ENCODE measurements at places on chromosomes 11 and 22.

GRCh38 chr11:18071098-18071705 lies 25.1 kb upstream of the TPH1 start:
- DNase-seq = no peak

- DNase-seq = no peak
Observed at GRCh38 chr22:42412744-42413333, 19.4 kb downstream of the NFAM1 start.

- no peak for DNase-seq
Observed at GRCh38 chr11:68010090-68011041, at the start of gene ALDH3B1. Gene ALDH3B1 (plus strand): TSS chr11:68010327. CDS start chr11:68015298, 4,971 bp downstream.

GRCh38 chr11:133819746-133820315 lies 25.5 kb downstream of the SPATA19 start:
- no peak for DNase-seq

GRCh38 chr11:14342906-14343305 lies 16.1 kb downstream of the RRAS2 start:
- DNase-seq = no peak

- no peak for DNase-seq
Observed at GRCh38 chr11:69355346-69355940, 61.5 kb downstream of the MYEOV start.

GRCh38 chr11:30017445-30017895 lies 640 bp upstream of the KCNA4 start:
- no peak for DNase-seq

DNA sequence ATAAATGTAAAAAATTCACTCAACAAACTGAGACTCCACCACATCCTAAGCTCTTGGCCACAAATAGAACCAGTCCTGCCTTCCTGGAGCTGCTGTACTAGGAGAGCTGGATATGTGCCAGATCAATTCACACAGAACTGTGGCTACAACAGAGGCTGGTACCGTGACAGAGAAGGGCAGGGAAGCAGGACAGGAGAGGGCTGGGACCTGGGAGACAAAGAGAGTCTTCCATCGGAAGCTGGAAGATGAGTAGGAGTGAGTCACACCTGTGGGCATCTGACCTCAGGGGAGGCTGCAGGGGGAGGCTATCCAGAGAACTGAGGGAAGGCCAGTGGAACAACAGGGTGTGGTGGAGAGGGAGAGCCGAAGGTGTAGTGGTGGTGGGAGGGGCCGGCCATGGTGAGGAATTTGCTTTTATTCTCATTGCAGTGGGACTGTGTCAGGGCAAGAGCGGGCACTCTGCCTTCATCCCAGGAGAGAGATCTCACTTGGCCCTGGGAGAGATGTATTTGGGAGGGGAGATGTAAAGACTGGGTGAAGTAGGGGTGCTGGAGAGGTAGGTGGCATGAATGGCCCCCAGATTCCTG lies 1.9 kb upstream of the LTBP3 start:
- no peak for DNase-seq
